Aortic smooth muscle cell (primary cell): ENCODE measurements at places on chromosomes 7 and 10. TPM values are rescaled to one million over a fixed set of nuclear protein-coding genes. Genes with fewer than 3 reads are reported as not detected.

Gene GSDME
- total RNA-seq = 23.6 and 24.3 TPM in 2 replicates

Gene KIF11
- total RNA-seq = 15.9 and 21.5 TPM in 2 replicates

Gene WIPF3
- 0.06 TPM in 1 of 2 replicates, not detected in the other for total RNA-seq

Gene AZGP1
- 0.13 TPM in 1 of 2 replicates, not detected in the other for total RNA-seq

Gene ANXA8L1
- total RNA-seq = not detected in 2 replicates

Gene OR9A2
- not detected in 2 replicates for total RNA-seq

Gene ABCB4
- 1.3 and 3.9 TPM in 2 replicates for total RNA-seq

Gene SPDYE6
- total RNA-seq = 0.06 TPM in 1 of 2 replicates, not detected in the other

Gene CNPY1
- not detected in 2 replicates for total RNA-seq

Gene IQUB
- 0.53 and 0.75 TPM in 2 replicates for total RNA-seq
